Stimulated activated CD4-positive, alpha-beta T cell treated with anti-CD3 and anti-CD28 coated beads, TNF-alpha, amount 100 ng/mL, for 4 hours (primary cell): ENCODE measurements at places on chromosomes 2 and 18.
A peak's percentile ranks its signal among the peaks of the same experiment; 100 is the strongest.

DNA sequence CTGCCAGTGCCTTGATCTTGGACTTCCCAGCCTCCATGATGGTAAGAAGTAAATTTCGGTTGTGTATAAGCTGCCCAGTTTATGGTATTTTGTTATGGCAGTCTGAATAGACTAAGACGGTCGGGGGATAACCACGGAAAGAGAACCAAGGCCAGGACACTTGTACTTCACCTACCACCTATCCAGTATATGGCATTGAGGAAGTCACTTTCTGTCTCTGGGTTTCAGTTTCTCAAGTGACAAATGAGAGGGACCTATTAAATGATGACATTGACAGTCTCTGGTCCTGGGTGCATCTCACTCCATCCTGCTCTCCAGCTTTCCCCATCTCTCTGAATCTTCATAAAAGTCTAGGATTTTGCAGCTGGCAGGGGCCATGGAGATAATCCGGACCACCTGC lies 183.8 kb upstream of the MSH6 start:
- DNase-seq: no peak

DNA sequence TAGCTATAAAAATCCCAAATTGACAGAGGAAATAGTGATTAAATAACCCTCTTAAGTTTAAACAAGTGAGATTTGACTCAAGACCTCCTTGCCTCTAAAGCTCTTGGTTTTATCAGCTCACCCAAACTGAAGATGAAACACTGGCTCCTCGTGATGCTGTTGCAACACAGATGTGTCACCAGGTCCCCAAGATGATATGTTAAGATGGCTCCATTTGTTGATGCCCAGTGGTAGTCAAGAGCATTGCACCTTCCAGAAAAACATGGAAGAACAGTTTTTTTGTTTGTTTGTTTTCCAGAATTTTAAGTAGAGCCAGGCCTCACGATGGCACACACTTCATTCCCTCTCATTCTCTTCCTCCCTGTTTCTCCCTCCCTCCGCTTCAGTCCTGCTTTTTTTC lies 399.8 kb downstream of the TXNL1 start:
- no peak for DNase-seq

- no peak for DNase-seq
These were observed 564 bp downstream of the DPYSL5 start for GRCh38 chr2:26848336-26849055.

DNA sequence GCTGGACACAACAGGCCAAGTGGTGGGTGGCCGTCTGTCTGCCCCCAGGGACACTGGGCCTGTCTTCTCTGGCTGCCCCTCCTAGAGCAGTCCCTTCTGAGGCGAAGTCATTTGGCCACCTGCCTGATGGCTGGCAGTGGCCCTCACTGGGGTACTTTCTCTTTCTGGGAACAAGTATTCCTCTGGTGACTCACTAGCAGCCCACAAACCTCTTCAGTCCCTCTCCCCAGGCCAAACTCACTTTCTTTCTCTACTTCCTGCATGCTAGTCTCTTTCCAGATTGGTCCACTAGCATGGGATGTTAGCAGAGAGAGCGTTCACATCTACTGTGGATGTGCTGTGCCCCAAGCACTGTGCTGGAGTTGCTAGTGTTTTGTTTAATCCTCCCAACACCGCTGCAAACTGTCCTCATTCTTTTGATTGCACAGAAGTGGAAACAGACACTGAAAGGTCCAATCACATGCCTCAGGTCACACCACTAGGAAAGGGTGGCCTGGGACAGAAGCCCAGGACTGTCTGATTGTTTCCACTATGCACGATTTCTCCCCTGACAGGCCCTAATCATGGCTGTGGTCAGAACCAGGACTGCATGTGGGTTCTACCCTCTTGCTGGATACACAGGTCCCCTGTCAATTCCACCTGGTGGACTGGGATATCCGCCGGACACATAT lies 5.2 kb downstream of the DYSF start:
- DNase-seq: no peak

- DNase-seq: no peak
These were observed 61.6 kb downstream of the SNORC start for GRCh38 chr2:232931636-232932035.

- no peak for DNase-seq
These were observed 350.4 kb downstream of the TSN start for GRCh38 chr2:122105877-122106206.

DNA sequence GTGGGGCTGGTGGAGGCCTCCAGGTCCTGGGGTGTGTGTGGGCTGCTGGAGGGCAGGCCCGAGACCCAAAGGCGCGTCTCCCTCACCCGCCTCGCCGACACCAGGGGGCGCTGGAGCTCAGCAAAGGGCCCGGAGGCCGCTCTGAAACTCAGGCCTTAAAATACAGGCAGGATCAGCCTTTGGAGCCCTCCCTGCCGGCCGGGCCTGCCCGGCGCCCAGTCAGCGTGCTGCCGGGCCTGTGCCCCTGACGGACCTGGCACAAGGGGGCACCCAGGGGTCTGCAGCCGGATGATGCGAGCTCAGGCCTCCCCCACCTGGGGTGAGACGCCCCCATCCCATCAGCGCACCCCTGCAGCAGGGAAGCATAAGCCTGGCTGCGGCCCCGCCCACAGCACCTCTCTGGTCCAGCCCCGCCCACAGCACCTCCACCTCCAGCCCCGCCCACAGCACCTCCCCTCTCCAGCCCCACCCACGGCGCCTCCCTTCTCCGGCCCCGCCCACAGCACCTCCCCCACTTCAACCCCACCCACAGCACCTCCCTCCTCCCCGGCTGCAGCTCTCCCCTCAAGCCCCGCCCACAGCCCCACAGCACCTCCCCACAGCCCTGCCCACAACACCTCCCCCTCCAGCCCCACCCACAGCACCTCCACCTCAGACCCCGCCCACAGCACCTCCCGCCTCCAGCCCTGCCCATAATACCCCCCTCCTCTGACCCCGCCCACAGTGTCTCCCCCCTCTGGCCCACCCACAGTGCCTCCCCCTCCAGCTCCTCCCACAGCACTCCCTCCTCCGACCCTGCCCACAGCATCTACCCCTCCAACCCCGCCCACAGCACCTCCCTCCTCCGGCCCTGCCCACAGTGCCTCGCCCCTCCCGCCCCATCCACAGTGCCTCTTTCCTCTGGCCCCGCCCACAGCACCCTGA lies 92.8 kb upstream of the OTOS start:
- DNase-seq: peak; percentile 51

DNA sequence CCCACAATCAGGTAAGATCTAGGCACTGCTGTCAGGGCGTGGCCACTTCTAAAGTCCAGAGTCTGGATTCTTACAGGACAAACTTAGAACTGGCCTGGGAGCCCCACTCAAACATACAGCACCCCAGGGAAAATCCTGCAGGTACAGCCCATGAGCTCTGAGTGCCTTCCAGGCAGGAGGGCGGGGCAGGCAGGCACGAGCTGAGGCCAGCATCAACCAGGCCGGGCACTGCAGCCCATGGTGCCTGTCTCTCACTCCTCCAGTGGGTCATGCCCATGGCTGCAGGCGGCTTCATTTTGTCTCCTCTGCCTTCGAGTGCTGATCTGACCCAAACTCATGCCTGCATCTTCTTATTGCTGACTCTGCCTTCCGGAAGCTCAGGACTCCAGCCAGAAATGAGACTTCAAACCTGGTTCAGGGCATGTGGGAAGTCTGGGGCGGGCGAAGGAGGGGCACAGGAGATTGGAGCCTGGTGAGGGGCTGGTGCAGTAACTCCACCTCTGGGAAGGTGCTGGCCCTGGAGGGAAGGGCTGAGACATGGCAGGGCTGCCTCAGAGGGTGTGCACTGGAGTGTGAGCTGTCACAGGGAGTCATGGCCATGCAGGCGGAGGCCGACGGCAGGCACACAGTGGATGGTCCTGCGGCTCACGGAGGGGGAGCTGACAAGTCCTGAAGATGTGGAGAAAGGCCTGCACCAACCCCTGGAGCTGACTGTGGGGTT lies 40.5 kb downstream of the HS6ST1 start:
- no peak for DNase-seq

GRCh38 chr2:186644791-186645190 lies 49.1 kb upstream of the FAM171B start:
- DNase-seq: no peak

DNA sequence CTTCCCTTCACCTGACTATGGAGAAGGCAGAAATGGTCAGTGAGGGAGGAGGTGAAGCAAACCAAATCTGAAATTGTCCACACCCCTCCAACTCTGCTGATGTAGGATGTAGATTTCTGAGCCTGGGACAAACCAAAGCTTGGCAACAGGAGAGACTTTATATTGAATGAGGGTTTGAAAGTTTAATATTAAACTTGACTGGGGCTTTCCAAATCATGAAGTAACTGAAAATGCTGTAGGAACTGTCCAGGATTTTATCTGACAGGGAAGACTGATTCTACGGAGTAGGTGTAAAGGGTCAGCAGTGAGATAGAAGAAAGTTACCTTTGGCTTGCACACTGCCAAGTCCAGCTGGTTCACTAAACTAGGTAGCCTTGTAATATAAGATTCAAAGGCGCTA lies 194.5 kb downstream of the TDRD15 start:
- no peak for DNase-seq

DNA sequence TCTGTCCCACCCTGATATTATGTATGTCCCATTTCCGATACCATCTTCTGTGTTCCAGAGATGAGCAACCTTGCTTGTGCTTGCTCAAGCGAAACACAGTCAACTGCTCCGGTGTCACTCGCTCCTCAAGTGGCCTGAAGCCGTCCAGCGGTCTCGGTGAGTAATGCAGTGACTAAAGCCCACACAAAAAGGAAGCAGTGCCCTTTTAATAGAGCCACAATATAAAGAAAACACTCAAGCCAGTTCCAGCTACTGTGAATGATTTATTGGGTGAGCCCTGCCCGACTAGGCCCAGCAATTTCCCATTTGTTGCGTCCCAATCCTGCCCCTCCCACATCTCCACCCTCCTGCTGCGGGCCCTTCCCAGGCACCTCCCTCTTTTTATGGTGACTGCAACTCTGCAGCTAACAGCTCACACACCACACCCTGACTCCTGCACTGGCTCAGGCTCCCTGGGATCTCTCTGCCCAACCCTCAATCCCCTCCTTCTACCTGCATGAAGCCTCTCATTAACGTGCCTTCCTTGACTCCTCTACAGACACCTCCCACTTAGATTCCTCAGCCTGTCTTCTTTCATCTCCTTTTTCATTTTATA lies 44.2 kb upstream of the DSC1 start:
- DNase-seq: no peak

DNA sequence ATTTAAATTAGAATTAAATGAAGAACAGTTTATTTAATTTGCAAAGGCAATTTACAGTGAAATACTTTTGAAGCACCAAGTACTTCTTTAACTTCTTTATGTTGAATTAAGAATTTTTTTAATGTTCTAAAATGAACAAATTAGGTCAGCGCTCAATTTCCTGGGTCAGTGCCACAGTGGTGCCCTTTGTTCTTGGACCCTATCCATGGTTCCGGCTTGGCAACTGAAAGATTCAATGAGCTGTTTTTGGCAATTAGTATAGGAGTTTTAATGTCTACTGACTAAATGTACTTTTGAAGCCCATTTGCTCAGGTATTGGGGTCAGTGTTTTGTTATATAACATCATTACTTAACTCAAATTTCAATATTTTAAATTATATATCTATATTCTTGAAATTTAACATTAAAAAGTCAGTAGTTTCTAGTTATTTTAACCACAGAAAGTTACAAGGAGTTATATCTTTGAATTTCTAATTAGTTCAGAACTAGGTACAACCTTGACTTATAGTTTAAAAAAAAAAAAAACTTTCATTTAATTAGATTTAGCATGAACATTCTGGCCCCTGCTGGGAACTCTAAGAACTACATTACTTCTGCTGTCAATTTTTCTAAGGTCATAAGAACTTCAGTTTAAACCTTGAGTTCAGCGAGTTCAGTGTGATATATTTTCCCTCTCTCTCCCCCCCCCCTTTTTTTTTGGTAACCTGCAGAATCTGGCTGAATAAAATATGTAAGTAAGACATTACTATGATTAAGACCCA lies 7.6 kb upstream of the MSTN start:
- DNase-seq: no peak

DNA sequence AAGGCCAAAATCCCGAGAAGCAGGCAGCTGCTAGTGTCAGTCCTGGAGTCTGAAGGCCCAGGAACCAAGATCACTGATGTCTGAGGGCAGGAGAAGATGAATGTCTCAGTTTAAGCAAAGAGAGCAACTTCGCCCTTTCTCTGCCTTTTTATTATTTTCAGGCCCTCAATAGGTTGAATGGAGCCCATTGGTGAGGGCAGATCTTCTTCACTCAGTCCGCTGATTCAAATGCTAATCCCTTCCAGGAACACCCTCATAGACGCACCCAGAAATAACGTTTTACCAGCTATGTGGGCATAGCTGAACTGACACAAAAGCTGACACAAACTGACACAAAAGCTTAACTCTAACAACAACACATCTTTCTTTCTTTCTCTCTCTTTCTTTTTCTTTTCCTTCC lies 78.0 kb upstream of the KCNJ3 start:
- DNase-seq: no peak

DNA sequence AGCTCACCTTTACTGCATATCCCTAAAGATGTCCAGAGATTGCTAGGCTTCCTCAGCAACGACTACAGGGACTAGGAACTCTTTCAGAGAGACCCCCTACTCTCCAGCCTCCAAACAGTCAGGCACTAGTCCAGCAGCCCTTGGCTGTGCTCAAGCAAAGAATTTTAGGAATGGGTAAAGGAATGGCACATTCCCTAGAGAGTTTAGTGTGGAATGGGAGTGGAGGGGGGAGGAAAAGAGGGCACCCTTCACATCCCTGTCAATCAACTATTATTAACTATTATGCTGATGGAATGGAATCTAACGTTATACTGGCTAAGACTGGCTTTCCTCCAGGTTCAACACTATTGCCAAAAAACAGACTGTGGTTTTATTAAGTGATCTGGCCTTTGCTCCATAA lies 64.8 kb downstream of the IKZF2 start:
- DNase-seq: no peak

DNA sequence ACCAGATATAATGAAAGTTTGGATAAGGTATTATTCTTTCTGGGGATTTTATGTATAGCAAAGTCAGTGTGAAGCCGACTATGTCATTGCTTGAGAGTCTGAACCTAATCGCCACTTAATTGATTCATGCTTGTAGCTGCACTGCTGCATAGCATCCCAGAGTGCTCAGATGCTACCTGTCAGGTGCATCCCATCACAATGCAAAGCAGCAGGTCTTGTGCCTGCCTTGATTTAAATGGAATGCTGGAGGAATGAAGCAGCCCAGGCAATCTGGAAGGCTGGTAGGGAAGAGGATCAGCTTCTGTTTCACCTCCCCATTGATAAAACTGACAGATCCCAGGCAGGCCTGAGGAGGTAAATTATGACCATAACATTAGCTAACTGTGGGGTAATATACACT lies 40.4 kb upstream of the ATIC start:
- no peak for DNase-seq

- DNase-seq: no peak
These were observed 52.3 kb downstream of the B3GNT2 start for GRCh38 chr2:62248226-62248625.

- DNase-seq: no peak
These were observed 330.2 kb downstream of the DSC3 start for GRCh38 chr18:30712383-30712782.

- no peak for DNase-seq
These were observed 1.8 kb downstream of the CCDC85A start for GRCh38 chr2:56185582-56186046.
